ENCODE measurements at places on chromosomes 12 and 14.

GRCh38 chr12:30827101-30828066 lies 72.6 kb upstream of the CAPRIN2 start:
- DNase-seq, result no peak

DNA sequence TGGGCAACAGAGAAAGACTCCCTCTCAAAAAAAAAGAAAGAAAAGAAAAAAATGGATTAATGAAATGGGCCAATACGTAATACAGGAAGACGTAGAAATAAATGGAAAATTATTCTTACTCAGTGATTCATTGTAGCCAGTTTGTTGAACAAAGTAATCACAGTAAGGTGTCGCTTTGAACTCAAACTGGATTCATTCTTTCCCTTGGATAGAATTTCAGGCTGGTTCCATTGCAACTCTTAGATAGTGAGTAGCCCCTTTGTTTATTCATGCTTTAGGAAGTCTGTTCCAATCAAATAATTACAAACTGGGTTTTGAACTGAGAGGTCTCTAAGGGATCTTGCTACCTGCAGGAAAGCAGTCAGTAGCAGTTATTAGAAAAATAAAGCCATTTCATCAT lies 42.3 kb upstream of the PAPOLA start:
- no peak for DNase-seq

DNA sequence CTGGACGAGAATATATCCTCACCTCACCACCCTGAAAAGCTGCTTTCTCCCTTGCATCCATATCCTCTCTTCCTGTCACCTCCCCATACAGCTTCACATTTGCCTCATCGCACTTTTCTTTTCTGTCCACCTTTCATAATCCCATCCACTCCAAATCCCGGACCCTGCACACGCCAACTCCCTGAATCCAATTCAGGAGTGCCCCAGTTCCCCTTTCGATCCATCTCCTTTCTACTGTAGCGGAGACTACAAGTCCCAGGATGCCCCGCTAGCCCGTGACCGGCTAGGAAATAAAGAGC lies 2.5 kb downstream of the TMEM253 start:
- DNase-seq, result no peak

GRCh38 chr14:30738978-30739377 lies 116.9 kb downstream of the SCFD1 start:
- no peak for DNase-seq

- no peak for DNase-seq
Measured at GRCh38 chr14:83977583-83977982, 1552.4 kb upstream of the FLRT2 start.

DNA sequence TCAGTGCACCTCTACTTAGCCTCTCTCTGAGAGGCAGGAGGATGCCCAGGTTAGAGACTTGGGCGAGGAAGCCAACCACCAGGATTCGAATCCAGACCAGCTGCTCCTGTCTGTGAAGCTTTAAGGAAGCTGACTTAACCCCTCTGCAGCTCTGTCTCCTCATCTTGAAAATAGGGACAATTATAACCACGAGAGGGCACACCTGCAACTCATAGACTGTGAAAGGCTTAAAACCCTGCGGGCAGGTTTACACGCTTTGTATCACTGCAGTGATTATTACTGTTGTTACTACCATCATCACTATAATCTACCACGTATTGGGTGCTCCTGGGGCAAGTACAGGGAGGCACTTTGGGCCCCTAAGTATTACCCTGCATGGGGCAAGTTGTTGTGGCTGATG lies 379.8 kb downstream of the VRK1 start:
- DNase-seq, result no peak

All from fibroblast of gingiva (primary cell).